ENCODE measurements at places on chromosomes 3 and 15.

DNA sequence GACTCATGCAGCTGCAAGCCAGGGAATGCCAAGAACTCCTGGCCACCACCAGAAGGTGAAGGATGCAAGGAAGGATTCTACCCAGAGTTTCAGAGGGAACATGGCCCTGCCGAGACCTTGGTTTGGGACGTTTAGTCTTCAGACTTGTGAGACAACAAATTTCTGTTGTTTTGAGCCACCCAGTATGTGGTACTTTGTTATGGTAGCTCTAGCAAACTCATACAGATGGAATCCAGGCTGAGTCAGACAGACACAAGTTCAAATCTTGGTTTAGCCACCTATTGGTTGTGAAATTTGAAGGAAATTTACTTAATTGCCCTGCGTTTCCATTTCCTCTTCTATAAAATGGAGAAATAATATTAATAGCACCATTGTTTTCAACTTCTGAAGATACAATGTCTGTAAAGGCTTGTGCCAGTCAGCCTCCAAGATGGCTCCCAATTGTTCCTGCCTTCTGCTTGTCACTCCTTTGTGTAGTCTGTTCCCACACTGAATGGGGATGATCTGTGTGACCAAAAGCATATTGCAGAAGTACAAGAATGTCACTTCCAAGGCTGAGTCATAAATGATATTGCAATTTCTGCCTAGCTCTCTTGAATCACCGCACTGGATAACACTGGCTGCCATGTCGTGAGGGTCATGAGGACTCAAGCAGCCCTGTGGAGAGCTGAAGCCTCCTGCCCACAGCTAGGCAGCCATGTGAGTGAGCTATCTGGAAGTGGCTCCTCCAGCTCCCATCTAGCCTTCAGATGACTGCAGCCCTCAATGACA is 223.5 kb upstream of the PROK2 start:
- no peak for DNase-seq

- no peak for DNase-seq
Measured at GRCh38 chr3:79380581-79380980, 387.2 kb downstream of the ROBO1 start.

- DNase-seq = no peak
Measured at GRCh38 chr3:126494204-126494969, 18.7 kb upstream of the ZXDC start.

DNA sequence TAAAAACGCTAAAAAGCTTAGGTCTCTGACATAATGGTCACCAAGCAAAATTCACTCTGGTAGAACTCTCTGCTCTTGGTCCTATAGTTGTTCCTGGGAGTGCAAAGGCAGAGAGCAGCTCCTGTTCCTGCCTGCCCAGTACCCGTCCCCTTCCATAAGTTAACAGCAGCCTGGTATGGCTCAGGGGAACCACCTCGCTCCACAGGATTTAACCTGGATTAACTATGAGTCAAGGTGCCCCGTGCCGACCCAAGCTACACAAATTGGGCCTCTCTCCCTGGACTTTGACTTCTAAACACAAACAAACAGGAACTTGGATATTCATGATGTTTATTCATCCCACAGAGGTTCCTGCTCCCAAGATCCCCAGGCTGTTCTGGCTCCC is 32.1 kb downstream of the SCAP start:
- peak; percentile 55 for DNase-seq

DNA sequence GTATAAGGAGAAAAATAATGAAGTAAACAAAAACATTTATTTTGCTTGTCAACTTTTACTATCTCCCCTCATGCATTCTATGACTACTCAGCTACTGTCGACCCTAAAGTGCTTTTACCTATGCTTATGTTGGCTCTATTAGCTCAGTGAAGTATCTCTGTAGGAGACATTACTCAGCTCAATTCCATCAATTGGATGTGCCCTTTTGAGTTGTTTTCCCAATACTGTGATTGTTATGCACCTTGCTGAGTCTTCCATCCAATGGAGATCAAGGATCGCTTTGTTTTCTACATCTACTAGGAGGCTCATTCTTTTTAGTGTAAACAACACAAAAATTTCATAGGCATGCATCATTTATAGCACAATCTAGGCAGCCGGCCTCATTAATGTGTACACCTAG is 403.8 kb upstream of the ARL6 start:
- no peak for DNase-seq

- no peak for DNase-seq
Measured at GRCh38 chr3:27089068-27089467, 280.1 kb downstream of the NEK10 start.

GRCh38 chr15:61056386-61056785 is 172.7 kb downstream of the RORA start:
- DNase-seq = no peak

DNA sequence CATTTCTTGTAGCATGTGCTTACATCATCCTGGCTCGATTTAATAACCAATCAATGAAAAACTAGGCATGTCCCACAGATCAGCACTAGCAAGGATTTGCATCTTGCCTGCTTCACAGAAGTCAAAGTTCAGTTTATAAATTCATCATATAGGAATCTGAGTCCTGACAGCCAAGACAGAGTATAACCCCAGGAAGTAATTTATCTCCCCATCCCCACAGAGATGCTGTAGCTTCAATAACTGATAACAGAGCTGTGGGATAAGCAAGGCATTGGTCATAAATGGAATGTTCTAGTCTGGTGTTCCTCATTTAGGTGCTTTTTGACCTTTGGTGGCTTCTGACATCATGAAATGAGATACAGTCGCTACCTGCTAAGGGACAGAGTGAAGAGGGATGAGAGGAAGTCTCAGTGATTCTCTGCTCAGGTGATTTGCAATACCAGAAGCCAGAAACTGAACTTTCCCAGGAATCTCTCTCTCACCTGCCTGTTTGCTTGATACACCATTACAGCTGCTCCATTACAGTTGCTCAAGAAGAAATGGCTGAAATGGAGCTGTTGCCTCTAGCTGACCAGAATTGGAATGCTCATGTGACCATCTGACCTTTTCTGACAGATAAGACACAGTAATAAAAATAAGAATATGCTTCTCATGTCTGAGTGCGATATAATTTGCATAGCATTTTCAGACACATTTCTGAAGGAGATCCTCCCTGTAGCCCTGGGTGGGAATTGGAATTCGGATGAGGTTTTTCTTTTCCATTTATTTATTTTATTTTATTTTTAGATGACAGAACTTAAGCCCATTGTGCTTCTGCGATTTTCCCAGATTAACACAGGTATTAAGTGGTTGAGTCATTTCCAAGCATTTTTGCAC is 217.1 kb upstream of the KCNMB2 start:
- no peak for DNase-seq

DNA sequence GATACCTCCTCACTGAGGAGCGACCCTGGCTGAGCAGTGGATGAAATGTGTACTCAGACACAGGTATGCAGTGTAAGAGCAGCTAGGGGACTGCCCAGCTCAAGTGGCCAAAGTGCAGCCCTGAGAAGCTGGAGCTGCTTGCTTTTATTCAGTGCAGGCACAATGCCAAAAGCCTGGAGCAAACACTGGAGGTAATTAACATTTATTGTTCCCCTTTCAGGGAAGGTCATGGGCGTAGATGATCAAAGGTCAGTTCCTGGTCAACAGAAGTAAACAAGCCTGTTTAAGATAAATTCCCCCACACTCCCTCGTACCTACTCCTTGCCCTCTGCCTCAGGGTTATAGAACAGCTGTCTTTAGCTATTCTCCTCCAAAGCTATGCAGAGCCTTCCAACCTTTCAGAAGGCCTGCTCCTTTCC is 17.5 kb downstream of the PLA2G4F start:
- DNase-seq = no peak

GRCh38 chr15:73313861-73314260 is 54.9 kb downstream of the HCN4 start:
- DNase-seq = no peak

Measured in body of pancreas (tissue), 4 donors.